Activated gamma-delta T cell (primary cell): ENCODE measurements at places on chromosomes 2 and 18.

DNA sequence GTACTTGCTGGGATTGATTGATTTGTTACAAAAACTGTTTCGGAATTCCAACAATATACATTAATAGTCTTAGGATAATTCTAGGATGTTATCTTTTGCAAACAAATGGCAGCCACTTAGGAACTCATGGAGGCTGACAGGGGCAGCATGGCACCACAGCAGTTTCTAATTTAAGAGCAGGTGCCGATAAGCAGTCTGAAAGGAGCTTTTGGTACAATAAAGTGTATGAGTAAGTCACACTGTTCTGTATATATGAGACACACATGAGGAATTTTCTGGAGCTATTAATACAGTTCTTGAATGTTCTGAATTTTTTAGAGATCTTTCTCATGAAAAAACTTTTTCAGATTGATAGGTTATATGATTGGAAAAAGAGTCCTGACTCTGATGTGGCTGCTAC is 52.2 kb downstream of the EIF5B start:
- no peak for DNase-seq

- no peak for DNase-seq
Observed at GRCh38 chr2:160555420-160556071, 61.9 kb upstream of the RBMS1 start.

DNA sequence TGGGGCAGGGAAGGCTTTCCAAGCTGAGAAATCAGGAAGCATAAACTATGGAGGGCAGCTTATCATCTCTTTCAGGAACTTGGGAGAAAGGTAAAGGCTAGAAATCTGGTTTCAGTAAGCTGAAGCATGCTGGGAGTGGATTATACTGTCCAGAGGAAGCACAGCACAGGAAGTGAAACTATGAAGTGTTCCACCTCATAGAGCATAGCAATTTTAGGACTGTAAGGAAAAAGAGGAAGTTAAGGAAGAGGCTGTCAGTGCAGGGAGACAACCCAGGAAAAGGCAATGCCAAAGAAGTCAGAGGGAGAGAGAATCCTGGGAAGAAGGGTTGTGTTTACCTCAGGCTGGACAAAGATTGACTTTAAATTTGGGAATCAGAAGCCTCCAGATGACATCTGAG is 51.9 kb downstream of the EFEMP1 start:
- no peak for DNase-seq

GRCh38 chr2:124323321-124323720 is 298.2 kb downstream of the CNTNAP5 start:
- DNase-seq: no peak
